ENCODE measurements at places on chromosomes 11 and 22.

GRCh38 chr11:96168623-96169022 is 174.4 kb downstream of the MAML2 start:
- DNase-seq, result peak; percentile 92

DNA sequence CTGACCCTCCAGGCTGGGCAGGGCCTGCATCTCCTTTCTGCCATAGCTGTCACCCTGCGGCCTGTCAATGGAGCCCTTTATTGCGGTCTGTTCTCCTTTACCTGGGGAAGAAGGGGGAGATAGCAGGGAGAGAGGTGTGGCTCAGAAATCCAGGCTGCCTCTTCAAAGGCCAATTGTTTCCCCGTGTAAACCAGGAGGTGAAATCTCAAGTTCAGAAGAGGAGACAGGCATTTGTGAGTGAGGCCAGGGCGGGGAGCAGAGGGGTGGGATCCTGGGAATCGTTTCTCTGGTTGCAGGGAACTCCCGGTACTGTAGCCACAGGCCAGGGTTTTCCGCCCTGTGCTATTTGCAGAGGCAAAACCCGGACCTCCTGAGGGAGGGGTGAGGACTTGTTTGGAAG is 9.1 kb downstream of the DCPS start:
- DNase-seq, result no peak

GRCh38 chr11:36132940-36133339 is 156.3 kb downstream of the COMMD9 start:
- no peak for DNase-seq

GRCh38 chr11:134060316-134060715 is 8.6 kb upstream of the JAM3 start:
- DNase-seq, result peak; percentile 48

- DNase-seq, result no peak
Measured at GRCh38 chr11:30465192-30465591, 121.0 kb downstream of the MPPED2 start.

GRCh38 chr11:129266536-129266935 is 74.4 kb upstream of the ARHGAP32 start:
- no peak for DNase-seq

DNA sequence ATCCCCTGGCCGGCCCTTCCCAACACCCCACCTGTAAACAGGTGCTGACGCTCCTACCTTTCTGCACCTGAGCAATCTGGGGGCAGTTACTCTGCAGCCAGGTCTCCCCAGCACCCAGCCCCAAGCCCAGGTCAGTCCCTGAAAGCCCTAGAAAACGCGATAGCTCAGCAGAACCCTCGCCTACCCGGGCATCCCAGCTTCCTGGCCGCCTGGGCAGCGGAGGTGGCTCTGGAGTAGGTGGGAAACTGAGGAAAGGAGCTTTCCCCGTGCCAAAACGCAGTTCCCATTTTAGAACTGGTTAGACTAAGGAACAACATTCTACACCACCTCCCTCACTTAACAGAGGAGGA is 445 bp downstream of the SYTL2 start:
- no peak for DNase-seq

DNA sequence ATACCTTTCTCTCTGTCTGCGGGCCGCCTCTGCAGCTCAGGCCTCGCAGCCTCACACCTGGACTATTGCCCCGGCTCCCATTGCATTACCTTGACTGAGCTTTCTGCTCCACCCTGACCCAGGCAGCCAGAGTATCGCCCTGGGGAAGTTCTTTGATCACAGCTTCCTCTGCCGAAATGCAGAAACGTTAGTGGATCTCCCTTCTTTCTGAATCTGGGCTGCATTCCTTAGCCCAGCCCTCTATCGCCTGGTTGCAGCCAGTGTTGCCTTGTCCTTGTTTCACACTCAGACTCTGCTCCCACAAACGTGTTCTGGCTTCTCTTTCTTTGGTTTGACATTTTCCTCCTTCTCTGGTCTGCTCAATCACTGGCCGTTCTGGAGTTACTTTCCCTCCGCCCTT is 195.7 kb downstream of the ADAMTS15 start:
- DNase-seq, result no peak

- DNase-seq, result no peak
Measured at GRCh38 chr11:74004046-74004695, 4.7 kb downstream of the UCP3 start.

- DNase-seq, result no peak
Measured at GRCh38 chr11:76880956-76881355, 20.2 kb downstream of the ACER3 start.

DNA sequence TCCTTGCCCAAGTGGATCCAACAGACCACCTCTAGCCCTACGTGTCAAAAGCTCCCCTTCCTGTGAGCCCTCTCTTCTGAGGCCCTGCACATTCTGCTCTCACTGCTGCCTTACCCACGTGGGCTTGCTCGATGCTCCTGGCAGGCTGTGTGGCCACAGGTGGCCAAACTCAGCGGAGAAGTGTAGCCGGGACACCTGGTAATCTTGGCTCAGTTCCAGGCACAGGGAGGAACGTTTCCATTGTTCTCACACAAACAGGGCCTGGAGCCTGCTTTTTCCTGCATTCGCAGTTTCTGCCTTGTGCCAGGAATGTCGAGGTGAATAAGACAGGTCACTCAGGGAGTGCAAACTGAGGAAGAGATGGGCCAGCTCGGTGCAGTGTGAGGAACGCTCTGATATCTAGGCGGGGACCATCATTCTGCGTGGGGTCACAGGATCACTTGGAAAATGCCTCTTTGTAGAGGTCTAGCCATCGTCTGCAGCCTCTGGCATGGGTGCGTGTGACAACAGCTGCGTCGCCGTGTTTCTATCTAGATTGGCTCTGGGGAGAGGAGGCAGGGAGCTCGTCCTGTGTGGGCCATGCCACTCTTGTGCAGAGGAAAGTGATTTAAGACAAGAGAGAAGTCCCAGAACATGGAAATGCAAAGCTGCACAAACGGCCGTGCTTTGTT is 127.6 kb upstream of the PARVA start:
- no peak for DNase-seq

GRCh38 chr11:64441127-64441526 is 82.2 kb downstream of the RPS6KA4 start:
- no peak for DNase-seq

DNA sequence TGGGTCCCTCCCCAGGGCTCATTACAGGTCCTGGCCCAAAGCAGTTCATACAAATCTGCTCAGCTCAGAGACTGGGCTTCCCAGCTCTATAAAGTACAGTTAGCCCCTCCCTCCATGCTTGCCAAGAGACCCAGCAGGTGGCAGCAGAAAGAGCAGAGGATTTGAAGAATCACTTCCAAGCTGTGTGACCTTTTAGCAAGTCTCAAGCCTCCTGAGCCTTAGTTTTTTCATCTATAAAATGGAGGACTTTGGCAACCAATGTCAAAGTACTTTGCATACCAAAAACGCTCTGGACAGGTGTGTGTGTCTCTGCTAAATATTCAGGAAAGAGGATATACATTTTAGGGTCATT is 26.6 kb downstream of the RELT start:
- DNase-seq, result peak; percentile 60

DNA sequence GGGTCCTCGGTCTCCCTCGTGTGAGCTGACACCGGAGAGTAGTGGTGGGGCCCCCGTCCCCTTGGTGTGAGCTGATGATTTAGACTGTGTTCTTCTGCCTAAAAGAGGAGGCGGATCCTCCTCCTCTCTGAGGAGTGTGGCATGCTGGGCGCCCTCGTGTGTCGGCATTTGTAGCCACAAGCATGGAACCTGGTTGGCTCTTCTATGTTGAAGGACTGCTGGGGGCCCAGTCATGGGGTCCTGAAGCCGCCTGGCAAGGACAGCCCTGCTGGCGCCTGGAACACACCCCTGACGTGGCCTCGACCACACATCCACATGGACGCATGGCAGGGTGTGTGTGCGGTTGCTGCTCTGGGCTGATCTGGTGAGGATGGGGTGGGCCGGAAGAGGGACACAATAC is 50.2 kb downstream of the AP2A2 start:
- peak; percentile 37 for DNase-seq

DNA sequence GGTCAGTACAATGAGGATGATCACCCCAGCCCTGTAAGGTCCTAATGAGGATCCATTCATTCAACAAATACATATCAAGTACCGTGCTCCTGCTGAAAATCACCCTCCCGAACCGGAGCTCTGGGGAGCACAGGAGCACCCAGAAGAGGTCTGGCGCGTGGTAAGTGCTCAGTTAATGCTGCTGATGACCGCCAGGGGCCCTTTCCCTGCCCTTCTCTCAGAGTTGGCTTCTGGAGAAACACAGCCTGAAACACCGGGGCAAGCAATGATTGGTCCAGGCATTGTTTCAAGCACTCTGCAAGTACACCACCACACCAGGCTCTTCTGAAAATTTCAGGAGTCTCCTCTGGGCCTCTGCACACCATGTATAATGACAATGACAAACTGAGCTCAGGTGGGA is 3.8 kb upstream of the CCDC86 start:
- no peak for DNase-seq

- peak; percentile 92 for DNase-seq
Measured at GRCh38 chr11:66347425-66348276, at the start of gene B4GAT1. Gene B4GAT1 (minus strand): TSS chr11:66347629. CDS start chr11:66347545, 84 bp downstream.

DNA sequence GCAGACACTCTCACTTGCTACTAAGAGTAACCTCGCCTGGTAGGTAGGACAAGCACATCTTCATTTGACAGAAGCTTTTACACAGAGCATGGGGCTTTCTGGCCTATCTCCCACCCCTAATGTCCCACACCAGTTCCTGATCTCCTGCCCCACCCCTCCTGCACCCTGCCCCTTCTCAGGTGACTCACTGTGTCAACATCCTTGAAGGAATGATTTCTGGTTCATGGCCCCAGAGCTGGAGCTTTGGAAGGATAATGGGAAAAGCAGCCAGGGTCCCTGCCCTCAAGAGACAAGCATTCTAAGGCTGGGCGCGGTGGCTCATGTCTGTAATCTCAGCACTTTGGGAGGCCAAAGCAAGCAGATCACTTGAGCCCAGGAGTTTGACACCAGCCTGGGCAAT is 47.2 kb downstream of the LRFN4 start:
- no peak for DNase-seq

DNA sequence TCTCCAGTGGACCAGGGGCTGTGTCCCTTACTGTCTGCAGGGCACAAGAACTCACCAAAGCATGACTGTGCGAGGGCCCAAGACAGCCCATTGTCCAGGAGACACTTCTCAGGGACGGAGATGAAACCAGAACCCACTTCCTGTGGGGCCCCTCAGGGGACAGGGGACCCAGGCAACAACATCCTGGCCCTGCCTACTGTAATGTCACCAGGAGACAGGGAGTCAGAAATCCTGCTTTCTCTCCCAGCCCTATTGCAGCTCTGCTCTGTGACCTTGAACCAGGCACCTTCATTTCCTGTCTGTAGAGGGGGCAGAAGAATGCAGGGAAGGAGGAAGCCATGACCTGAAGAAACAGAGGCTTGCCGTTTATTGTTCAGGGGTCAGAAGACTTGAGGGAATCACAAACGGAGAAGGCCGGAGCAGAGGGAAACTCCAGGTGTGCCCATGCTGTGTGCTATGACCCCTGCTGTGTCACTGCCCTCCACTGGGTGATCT is 98.0 kb downstream of the NAT10 start:
- peak; percentile 66 for DNase-seq

DNA sequence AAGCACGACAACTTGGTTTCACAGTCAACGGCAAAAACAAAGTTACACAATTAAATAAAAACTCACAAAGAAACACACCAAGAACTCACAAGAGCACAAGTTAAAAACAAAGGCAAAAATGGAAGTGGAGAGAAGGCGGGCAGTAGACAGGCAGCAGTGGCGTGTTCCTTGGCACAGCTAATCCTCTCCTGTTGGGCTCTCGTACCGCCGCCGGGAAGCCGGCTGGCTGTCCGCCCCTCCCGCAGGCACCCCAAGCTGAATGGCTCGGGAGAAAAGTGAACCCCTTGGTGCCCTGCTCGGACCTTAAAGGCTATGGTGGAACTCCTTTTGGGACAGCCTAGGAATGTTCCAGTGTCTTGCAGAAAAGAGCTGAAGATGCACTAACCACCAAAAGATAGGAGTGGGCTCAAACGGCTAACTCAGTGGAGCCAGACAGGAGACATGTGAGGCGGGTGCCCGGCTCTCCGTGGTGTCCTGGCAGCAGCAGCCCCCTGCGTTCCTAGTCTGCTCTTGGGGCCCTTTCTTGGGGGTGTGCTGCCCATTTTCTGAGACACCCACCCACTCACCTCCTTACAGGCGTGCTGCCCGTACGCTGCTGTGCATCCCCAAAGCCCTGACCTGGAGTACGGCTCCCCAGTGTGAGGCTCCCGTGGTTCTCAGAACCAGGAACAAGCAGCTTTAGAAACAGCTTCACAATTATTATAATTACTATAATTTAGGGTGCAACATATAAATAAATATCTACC is 86.1 kb upstream of the BID start:
- no peak for DNase-seq

DNA sequence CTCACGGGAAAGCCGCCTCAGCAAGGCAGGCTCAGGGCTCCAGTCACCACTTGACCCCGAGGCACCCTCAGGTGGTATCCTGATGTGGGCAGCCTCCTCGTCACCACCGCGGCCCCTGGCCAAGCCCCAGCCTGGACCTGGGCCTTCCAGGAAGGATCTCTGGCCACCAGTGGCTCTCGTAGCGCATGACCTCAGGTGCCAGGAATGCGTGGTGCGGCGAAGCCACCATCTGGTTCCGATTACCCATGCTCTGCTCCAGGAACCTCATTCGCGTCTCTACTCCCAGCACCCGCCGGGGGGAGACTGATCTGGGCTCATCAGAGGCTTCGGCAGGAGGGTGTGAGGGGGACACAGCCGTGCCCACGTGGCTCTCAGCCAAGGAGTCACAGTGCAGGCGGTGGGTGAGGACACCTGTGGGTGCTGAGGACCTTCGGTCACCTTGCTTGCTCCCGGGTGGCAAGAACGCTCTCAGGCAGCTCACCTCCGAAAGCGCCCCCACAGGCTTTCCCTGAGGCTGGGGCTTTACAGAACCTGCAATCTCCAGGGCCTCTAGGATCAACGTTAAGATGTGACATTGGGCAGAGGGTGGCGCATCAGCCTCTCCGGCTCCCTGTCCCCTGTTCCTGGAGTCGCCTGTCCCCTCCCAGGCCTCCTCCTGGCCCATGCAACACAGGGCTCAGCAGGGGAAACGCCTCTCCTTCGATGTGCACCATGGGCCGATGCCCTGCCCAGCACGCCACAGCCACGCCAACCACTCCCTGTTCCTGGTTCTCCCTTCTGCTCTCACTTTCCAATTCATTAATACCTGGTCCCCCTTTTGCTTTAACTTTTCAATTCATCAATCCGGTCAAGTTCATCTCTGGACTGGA is 39.0 kb downstream of the TBX1 start:
- DNase-seq, result no peak

DNA sequence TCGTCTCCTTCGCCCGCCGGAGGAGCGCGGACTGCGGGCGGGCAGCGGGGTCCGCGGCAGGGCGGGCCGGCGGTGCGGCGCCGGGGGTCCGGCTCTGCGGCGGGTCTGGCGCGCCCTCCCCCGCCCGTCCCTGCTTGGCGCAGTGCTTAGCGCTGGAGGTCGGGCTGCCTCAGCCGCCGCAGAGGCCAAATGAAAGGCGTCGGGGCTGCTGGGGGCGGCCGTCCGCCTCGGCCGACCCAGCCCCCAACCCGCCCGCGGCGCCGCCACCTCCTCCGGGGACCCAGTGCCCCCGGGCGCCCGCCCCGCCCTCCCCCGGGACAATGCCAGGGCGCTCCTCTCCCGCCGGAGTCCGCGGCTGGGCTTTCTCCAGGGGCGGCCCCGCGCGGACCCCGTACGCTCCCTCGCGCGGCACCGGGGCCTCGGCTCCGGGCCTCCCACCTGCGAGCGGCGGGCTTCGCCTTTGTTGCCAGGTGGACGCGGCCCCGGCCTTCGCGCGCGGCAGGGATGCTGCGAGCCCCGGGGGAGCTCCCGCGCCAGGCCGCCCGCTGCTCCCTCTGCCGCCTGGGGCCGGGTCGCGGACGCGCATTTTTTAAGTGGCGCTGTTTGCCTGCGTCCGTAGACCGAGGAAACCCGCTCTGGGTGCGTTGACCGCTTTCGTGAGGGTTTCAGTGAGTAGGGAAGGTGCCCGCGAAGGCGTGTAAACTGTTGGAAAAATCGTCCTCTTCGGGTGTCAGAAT is 583 bp downstream of the APLP2 start:
- peak; percentile 72 for DNase-seq
